NCI-H2171 (cell line): ENCODE measurements at places on chromosomes 11 and 22.

GRCh38 chr11:11433960-11434359 is 80.9 kb upstream of the CSNK2A3 start:
- DNase-seq, result no peak

GRCh38 chr11:95100191-95100648 is 10.6 kb downstream of the ENDOD1 start:
- DNase-seq, result no peak

DNA sequence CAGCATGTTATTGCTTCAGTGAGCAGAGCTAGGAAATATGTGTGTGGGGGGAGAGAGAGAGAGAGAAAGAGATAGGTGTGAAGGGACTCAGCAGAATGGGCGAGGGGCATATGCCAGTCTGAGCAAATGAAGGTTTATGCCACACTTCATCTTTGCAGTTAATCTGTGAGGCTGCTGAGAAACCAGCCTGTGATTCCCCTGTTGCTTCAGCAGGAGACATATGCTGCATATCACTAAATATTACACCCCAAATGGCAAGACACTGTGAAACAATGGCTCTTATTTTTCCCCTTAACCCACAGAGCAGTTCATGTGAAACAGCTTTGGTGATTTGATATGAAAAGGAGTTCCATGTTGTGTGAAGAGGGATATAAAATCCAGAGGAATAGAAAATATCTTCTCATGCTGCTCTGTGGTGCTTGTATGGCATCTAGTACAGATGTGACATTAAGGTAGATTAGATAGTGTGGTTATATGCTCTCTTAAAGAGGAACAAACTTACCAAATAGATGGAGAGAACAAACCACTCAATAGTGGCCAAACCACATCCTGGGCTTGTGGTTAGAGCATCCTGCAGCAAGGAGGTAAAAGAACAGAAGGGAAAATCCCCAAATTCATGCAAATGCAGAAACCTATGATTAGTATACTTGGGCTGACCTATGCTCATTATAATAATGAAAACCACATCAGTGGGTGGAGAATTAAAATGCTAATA is 864.2 kb downstream of the FAM181B start:
- DNase-seq, result no peak

DNA sequence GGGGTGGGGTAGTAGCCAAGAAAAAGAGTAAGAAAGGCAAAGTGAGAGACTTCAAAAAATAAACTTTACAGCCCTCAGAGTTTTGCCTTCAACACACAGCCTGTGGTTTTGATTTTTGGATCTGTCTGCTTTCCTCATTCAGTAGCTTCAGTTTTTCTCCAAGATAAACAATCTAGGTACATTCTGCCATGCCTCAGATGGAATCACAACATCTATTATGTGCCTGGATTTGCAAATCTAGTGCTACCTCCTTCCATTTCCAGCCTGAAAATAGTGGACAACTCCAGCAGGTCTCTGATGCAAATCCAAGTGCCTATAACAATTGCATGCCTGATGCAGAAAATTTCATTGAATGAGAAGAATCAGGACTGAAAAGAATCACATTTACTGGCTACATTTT is 206.6 kb upstream of the GUCY1A2 start:
- no peak for DNase-seq

- no peak for DNase-seq
Observed at GRCh38 chr11:121572571-121573059, 119.8 kb upstream of the SORL1-AS1 start.

GRCh38 chr11:119709171-119709570 is 19.8 kb downstream of the NECTIN1 start:
- DNase-seq, result no peak

DNA sequence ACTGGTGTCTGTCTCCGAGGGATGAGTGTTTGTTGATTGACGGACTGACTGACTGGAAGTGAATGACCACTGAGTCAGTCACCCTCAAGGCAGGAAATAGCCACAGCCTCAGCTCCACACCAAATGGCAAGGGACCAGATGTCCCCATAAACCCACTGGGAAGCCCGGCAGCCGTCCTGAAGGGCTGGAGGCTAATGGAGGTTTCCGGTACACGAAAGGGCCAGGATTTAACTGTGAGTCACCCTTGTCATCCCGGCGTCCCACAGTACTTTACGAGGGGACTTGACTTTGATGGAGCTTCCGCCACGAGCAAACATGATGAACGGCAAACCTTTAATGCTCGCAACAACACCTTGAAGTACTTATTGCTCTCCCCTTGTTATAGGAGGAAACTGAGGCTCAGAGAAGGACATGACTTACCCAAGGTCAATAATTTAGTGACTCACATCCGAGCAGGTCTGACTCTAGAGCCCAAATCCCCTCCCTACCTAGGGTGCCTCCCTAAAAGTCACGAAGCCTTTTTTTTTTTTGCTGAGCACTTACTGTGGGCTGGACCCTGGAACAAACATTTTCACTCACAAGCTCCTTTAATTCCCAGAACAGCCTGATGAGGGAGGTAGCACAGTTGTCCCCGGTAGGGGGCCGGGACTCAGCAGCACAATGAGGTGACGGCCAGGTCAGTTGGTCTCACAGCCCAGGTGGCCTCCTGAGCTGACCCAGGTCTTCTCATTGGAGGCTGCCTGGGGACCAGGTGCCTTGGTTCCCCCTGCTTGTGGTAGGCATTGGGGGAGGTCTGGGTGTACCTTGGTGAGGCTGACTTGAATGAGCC is 25.2 kb upstream of the GCAT start:
- no peak for DNase-seq

- DNase-seq, result no peak
Observed at GRCh38 chr22:46450931-46451561, 86.4 kb downstream of the CELSR1 start.

DNA sequence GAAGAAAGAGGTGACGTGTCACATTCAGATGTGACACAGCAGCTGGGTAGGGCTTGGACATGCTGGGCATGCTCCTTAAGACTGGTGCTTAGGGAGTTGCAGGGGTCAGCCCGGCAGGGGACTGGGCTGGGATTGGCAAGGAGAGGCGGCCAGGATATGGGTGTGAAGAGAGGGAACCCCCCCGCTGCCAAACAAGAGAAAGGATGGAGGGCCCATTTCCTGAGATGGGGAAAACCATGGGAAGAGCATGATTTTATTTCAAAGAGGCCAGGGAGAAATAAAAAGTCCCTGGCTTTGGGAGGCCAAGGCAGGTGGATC is 5.3 kb downstream of the ATF4 start:
- no peak for DNase-seq

DNA sequence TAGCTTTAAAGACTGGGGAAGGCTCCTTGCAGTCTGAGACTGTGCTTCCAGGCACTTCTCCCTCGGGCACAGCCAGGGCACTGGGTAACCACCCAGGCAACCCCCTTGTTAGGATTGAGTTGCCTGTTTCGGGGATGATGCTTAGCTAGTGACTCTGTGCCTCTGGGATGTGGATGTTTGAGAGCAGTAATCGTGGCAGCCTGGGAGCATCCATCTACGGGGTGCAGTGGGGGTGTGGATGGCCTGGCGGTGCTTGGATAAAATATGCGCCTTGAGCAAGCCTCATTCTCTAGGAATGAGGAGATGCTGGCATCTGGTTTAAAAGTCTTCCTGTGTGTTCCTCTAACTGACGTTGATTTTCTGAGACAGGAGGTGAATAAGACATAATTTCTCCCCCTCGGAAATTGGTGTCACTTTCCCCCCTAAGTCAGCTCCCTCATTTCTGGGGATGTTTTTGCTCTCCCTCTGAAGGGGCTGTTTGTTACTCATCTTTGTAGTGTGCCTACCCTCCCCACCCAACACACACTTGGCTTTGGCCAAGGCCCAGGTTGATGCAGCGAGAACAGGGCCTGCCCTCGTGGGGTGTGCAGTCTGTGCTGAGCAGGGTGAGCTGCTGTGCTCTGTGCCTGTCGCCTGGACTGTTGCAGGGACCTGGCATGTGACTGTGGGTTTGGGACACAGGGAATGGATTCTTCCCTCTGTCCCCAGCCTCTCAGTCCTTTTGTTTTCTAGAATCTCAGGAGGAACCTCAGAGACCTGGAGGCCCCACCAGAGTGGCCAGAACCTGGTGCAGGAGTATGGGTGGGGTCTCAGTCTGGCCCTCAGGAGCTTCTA is 2.0 kb downstream of the GNAZ start:
- DNase-seq, result no peak
